Erythroblast (primary cell): ENCODE measurements at places on chromosomes 16 and 17.
A peak's percentile ranks its signal among the peaks of the same experiment; 100 is the strongest.

DNA sequence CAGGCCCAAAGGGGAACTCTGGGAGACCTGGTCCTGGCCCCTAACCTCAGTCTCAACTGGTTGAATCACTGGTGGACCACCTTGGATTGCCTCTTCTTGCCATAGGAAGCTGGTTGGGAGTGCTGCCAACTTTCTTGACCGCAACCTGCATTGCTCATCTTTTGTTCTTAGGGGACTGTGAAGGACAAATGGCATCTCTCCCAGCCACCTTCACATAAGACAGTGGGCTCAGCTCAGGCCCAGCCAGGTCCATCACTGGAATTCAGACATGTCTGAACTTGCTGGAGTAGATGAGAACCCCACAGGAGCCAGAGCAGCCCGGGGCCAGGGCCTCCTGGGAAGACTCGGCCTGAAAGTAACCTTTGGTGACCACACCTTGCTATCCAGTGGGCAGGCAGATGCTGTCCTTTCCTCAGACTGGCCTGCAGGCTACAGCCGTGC lies 18.8 kb downstream of the ADORA2B start:
- no peak for DNase-seq

GRCh38 chr17:40452216-40452787 lies 9.1 kb downstream of the IGFBP4 start:
- DNase-seq: no peak

- peak; percentile 74 for DNase-seq
Measured at GRCh38 chr17:61409301-61410112, 9.9 kb downstream of the TBX2 start.

- DNase-seq: no peak
Measured at GRCh38 chr16:73177729-73178295, 129.9 kb upstream of the ZFHX3 start.

DNA sequence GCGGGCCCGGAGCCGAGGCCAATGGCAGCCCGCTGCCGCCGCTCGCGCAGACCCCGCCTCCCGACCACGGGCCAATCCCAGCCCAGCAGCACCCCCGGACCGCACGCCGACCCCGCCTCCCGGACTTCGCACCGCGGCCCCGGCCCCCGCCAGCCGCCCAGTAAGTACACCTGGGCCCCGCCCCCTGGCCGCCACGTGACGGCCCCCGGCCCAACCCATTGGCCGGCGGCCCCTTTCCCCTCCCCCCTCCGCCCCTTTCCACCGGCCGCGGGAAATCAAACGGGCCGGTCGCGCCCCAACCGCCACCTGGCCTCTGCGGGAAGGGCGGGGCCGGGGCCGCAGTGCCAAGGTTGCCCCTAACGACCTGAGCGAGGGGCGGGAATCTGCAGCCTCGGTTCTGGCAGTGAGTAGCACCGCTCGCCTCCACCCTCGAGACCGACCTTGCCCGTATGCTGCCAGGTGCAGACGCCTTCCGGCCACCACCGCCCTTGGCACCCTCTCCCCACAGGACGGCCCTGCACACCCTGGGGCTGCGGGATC lies at the start of gene YBX2:
YBX2 (minus strand) TSS at position 26 of the 540 bp plus-strand sequence. CDS start 139 bp downstream, outside the sequence.
- peak; percentile 80 for DNase-seq

- DNase-seq: no peak
Measured at GRCh38 chr17:18059283-18059682, 20.1 kb downstream of the GID4 start.
